PC-9 (cell line): ENCODE measurements at places on chromosomes 4 and X.

GRCh38 chrX:40058719-40059118 is 39.0 kb downstream of the BCOR start:
- no peak for DNase-seq

DNA sequence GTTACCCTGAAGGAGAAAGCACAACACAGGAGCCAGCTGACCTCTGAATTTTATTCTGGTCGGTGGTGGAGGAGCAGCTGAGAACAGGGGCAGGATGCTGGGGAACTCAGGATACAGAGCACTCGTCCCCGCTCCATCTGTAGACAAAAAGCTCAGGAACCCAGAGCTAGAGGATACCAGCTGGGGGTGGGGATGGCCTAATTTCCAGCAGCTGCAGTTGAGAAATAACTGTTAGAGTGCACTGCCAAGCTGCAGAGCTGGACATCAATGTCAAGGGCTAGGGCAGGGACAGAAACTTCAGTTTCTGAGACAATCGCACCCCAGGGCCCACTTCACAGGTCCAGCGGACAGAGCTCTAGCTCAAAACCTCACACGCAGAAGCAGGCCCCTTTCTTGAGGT is 122.1 kb upstream of the GUCY1A1 start:
- DNase-seq: no peak

DNA sequence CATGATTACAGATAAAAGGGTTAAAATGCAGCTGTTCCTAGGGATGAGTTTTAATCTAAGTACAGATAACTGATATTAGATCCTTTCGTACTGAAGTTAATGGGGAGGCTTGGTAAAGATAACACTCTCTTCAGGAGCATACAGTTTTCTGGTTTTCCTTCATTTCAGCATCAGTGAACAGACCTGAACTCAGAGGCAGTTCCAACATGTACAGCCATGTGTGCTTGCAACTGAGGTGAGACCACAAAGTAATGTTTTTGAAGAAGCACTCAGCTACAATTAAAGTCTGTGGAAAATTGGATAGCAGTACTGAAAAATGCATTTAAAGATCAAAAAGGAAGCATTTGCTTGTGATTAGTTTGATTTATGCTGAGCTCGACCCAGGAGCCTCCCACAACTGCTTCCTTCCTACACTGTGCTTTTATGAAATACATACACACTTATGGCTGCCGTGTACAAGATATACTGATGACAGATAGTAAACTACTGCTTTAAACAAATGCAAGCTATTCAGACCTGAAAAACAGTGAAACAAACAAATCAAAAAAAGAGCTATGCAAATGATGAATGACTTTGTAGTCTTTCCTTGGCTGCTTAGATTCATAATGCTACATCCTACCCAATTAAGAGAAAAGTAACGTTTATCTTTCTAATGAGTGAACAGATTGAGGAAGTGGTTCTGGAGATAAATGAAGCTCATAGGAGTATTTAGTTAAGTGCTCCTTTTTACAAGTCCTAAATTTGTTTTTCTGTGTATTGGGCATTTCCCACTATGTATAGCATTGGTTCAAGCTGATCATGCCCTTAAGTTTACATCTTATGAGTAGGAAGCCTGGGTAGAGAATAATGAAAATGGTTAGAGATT is 68.4 kb downstream of the PDLIM5 start:
- no peak for DNase-seq

DNA sequence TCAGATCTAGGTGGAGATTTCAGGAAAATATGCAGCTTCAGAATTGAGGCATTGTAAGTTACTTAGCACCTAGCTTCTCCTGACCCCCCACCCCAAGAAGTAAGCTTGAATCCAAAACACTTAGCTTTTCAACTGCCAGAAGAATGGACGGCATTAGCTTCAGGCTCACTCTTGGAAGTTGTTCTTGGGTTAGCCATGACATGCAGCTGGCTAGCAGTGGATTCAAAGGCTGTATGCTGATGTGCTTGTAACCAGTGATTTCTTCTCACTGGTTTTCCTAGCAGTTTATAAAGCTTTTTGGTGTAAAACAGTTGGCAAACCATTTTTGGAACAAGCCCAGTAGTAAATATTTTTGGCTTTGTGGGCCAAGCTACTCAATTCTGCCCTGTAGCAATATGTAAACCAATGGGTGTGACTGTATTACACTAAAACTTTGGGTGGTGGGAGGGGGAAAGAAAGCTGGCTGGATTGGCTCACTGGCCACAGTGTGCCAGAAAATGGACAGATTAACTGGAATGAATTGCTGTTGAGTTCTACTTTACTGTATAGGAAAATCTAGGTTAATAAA is 85.6 kb downstream of the SHROOM2 start:
- DNase-seq: no peak

- DNase-seq: no peak
Measured at GRCh38 chr4:45931154-45931553, 192.7 kb downstream of the GABRG1 start.

GRCh38 chrX:71637253-71637618 is 18.9 kb upstream of the CXCR3 start:
- no peak for DNase-seq

DNA sequence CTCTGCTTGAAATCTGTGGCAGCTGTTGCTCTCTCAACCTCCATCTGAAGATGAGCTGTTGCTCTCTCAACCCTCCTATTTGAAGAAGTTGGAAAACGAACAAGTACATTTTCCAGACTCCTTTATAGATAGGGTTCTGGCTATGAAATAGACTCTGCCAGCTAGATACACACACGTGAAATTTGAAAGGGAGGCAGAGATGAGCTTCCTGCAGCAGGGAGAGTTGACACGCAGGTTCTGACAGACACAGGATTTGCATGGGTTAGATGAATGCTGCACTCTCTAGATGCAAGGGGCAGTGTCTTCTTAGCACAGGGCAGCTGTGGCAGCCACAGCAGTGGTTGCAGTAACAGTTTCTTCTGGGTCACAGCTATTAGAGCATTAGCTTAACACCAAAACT is 8.0 kb upstream of the PYURF start:
- DNase-seq: no peak

DNA sequence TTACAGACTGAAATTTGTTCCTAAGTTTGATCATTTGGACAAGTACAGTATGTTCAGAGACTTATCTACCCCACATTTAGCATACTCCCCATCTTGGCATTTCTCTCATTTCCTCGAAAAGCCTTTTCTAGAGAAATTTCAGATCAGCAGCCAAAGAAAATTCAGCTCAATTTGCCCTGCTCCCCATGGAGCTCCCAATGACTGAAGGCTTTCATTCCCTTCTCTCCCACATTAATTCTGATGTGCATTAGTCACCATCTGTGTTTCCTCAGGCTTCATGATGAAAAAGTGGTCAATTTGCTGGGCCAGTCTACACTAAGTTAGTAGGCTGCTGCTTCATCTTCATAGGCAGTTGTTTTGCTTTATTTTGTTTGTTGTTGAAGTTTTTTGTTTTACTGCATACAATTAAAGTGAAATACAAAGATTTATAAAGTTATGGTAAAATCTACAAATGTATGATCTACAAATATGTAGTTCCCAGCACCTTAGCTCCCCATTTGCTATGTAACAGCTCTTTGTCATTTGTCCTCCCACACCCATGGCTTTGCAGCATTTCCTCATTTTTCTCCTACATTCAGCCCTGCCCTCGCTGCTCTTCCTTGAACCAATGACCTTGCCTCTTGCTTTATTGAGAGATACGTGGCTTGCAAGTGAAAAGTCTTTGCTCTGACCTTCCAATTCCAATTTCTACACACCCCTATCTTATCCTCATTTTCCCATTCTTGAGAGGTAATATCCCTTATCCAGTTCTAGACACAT is 193.9 kb downstream of the ANAPC10 start:
- no peak for DNase-seq

- DNase-seq: no peak
Measured at GRCh38 chr4:107834241-107834794, 9.6 kb downstream of the SGMS2 start.

- DNase-seq: no peak
Measured at GRCh38 chr4:187493661-187494060, 501.9 kb upstream of the ZFP42 start.

DNA sequence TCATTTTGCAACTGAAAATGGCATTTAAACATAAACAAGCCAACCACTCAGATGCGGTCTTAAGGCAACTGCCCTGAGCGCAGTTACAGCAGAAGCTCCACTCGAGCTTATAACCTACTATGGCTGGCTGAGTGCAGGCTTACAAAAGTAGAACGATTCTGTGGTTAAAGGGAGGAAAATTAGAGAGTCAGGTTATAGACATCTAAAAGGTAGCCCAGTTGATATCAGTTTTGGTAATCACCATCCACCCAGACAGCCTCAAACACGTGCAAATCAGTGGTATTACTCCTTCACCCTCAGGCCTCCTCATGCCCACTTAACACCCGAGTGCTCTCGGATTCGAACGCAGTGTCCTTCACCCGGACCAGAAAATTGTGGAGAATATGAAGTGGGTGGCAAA is 3.1 kb downstream of the LEF1 start:
- DNase-seq: no peak

DNA sequence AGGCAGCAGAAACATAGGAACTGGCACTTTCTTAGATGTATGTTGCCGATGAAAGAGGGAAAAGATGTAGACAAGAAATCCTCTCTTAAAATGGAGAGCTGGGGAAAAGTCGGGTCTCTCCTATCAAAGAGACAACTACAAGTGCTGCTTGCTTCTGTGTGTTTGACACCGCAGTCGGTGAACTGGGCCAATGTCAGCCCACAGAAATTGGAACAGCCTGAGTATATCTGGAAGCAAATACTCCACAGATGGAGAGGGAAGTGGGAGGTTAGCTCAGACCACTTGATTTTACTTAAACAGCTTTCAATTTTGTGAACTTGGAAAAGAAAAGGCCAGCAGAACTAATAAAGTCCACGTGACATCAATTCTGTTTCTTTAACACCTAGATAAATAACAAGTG is 230.9 kb upstream of the FAT1 start:
- no peak for DNase-seq

GRCh38 chr4:150683775-150684350 is 101.9 kb downstream of the MAB21L2 start:
- DNase-seq: no peak

- peak; percentile 49 for DNase-seq
Measured at GRCh38 chr4:173074501-173074946, 94.1 kb upstream of the GALNT7 start.

GRCh38 chrX:129557844-129558480 is 17.9 kb downstream of the OCRL start:
- DNase-seq: no peak

GRCh38 chr4:41122309-41122708 is 92.0 kb downstream of the APBB2 start:
- DNase-seq: no peak

DNA sequence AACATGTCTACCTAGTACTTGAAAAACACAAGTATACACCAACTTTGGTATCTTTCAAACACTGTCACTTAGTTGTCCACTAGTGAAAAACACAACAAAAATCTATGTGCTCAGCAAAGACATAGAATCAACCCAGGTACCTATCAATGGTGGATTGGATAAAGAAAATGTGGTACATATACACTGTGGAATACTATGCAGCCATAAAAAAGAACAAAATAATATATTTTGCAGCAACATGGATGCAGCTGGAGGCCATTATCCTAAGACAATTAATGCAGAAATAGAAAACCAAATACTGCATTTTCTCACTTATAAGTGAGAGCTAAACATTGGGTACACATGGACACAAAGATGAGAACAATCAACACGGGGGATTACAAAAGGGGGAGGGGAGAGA is 148.7 kb downstream of the ENOX2 start:
- no peak for DNase-seq

GRCh38 chr4:47032405-47033106 is 1.2 kb downstream of the GABRB1 start:
- DNase-seq: peak; percentile 38
